ENCODE measurements at places on chromosomes 1 and 21.

GRCh38 chr1:152449661-152450060 lies 35.6 kb upstream of the CRNN start:
- DNase-seq = no peak

DNA sequence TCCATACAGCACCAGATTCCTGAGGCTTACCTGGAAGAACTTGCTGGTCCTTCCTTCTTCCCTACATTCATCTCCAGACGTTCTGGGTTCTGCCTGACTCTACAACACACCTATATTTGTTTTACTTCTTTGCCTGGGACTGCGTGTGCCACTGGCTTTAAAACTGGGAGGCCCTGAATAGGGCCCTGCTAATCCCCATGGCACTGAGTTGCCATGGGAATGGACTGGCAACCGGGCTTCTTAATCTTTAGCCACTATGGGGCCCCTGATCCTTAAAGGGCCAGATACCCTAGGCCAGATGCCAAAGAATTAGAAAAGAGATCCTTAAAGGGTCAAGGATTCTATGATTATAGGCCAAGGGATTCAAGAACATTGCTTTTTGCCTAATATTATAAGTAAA lies 24.4 kb upstream of the CADM3 start:
- DNase-seq = no peak

DNA sequence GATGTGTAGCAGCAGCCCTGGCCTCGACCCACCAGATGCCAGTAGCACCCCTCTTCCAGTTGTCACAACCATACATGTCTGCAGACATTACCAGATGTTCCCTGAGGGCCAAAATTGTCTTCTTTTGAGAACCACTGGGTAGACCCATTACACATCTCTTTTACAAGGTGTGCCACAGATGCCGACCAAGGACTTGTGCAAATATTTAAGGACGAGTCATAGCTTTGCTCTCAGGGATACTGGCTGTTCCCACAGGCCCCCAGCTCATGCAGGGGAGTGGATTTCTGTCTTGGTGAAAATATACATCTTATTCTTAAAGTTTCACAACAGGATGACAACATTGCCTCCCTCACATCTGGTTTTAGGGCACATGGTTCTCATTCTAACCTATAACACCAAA lies 59.4 kb upstream of the ZBTB18 start:
- no peak for DNase-seq

- no peak for DNase-seq
Measured at GRCh38 chr1:92538413-92539061, 51.8 kb upstream of the GFI1 start.

GRCh38 chr1:212549503-212550017 lies 59.0 kb upstream of the ATF3 start:
- no peak for DNase-seq

DNA sequence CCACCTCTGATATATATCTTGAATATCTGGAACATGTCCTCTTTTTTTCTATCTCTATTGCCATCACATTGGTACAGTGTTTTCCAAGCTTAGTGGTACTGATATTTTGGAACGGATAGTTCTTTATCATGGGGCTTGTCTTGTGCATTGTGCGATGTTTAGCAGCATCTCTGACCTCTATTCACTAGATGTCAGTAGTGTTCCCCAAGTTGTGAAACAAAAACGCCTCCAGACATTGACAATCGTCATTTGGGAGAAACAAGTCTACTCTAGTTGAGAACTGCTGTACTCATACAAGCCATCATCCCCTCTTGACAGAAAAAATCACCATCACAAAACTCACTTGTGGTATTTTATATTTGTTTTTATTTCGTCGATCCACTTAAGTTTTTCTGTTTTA lies 79.7 kb upstream of the CHODL start:
- DNase-seq = no peak

GRCh38 chr1:58409336-58409735 lies 137.2 kb downstream of the OMA1 start:
- DNase-seq = no peak

- no peak for DNase-seq
Measured at GRCh38 chr1:184827600-184828368, 73.1 kb upstream of the EDEM3 start.

DNA sequence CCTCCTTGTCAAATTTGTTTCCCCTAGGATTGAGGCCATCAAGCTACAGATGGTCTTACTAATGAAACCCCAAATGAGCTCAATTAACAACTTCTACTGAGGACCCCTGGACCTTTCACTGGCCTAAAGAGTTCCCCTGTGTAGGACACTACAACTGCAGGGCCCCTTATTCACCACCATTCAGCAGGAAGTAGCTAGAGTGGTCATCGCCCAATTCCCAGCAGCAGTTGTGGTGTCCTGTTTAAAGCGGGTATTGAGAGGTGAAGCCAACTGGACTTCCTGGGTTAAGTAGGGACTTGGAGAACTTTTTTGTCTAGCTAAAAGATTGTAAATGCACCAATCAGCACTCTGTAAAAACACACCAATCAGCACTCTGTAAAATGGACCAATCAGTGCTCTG lies 1466.9 kb downstream of the KCNT2 start:
- no peak for DNase-seq

DNA sequence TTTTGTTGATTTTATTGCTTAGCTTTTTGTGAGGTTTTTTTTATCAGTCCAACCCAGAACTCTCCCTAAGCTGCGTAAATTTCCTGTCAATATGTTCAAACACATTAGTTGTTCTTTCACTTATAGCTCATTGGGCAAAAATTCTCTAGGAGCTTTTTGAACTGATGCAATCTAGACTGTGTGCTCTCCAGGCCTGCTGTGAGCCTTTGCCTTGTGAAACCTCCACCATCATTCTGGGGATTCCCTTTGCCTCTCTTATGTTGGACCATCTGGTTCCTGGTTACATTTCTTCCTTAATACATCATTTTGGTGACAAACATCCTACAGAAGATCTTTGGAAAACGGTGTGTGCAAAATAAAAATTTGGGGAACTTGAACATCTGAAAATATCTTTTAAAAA lies 247.2 kb downstream of the LRRC7 start:
- no peak for DNase-seq

DNA sequence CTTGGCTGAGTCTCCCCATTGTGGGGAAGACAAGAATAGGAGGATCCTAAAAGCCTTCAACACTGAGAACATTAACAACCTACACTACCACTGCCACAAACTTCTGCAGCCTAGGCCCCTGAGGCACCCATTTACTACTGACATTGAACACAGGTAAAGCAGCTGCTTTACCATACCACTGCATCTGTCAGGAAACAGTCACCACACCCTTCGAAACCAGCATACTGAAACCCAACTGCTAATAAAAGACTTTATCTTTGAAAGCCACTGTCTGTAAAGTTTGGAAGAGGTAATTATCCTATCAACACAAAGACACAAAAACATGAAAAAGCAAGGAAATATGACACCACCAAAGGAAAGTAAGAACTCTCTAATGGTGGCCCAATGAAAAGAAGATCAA lies 7.4 kb downstream of the IFNAR1 start:
- DNase-seq = no peak

GRCh38 chr21:34205811-34206571 lies 132.6 kb downstream of the MRPS6 start:
- no peak for DNase-seq

GRCh38 chr1:1540090-1540817 lies at the start of gene TMEM240:
Gene TMEM240 (minus strand): TSS chr1:1540624. CDS start chr1:1540346, 278 bp downstream.
- DNase-seq = no peak

GRCh38 chr1:202122639-202123335 lies at the start of gene GPR37L1:
Gene GPR37L1 (plus strand): TSS chr1:202122917. CDS start chr1:202122964, 47 bp downstream.
- no peak for DNase-seq

GRCh38 chr1:155940993-155941844 lies at the start of gene RXFP4:
Gene RXFP4 (plus strand): TSS chr1:155941638. CDS start chr1:155941710, 72 bp downstream.
- DNase-seq = no peak

- DNase-seq = no peak
Measured at GRCh38 chr1:96510391-96510790, 211.2 kb upstream of the PTBP2 start.

DNA sequence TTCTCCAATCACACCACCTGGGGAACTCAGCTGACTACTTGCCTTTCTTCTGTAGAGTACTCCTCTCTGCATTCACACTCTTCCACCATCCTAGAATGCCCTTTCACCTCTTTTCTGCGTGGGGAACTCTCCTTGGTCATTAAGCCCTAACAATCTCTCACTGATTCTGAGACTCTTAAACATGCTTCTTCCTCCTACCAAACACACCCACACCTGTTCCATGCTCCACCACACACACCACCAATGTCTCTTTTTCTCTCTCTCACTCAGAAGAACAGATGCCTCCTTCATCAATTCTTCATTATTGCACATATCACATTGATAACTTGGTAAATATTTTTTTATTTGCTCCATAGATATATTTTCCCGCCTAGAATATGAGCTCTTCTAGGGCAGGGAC lies 53.6 kb downstream of the WARS2 start:
- no peak for DNase-seq

GRCh38 chr1:30706528-30706927 lies 16.9 kb downstream of the MATN1 start:
- DNase-seq = no peak

DNA sequence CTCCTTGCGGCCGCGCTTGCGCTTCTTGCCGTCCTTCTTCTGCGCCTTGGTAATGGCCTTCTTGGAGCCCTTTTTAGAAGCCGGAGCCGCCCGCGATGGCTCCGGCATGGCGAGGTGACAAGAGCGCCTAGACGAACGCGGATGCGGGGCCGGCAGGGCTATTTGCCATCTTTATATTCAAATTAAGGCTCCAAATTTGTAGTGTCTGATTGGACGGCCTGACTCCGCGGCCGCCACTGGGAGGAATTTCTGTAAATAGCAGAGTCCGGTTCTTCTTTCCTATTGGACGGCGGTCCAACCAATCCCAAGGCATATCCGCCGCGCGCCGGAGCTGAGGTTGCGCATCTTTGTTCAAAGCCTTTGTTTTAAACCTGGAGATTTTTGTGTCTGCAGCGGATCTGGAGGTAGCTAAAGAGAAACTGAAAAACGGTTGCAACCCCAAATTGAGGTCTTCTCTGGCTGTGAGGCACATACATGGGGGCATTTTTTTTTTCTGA lies 22.6 kb upstream of the RNF187 start:
- no peak for DNase-seq

DNA sequence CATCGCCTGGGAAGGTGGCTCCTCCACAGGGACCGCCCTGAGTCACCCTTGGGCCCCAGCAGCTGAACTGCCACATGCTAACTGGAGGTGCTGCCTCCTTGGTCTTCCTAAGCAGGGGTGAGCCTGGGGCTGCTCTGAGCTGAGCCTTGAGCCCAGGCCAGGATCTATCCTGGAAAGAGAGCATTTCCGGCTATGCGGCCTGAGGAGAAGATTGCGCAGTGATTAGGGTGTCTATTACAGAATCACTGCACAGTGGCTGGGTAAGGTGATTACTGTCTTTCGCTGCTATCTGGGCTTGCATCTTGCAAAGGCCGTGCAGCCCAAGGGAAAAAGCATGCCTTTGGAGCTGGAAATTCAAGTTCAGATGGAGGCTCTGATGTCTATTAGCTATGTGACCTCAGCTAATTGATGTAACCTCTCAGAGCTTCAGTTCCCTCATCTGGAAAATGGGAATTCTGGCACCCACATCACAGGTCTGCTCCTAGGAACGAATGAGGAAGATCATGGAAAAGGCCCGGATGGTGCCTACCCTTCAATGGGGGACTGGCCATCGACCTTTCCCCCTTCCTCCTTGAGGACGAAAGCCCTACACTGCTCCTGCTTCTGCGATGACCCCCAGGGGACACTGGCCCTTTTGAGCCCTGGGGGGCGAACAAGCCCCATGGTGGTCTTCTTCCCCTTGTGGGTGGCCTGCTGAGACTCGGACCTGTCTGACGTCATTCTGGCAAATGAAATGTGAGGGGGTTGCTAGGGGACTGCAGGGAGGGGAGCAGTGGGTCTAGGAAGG lies 38.0 kb downstream of the GPR161 start:
- DNase-seq = no peak

DNA sequence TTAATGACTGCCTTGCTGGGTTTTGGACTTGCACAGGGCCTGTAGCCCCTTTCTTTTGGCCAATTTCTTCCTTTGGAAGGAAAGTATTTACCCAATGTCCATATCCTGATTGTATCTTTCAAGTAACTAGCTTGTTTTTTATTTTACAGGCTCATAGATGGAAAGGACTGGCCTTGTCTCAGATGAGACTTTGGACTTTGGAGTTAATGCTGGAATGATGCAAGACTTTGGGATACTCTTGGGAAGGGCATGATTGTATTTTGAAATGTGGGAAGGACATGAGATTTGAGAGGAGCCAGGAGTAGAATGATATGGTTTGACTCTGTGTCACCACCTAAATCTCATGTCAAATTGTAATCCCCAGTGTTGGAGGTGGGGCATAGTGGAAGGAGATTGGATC lies 140.1 kb downstream of the C1orf94 start:
- no peak for DNase-seq

DNA sequence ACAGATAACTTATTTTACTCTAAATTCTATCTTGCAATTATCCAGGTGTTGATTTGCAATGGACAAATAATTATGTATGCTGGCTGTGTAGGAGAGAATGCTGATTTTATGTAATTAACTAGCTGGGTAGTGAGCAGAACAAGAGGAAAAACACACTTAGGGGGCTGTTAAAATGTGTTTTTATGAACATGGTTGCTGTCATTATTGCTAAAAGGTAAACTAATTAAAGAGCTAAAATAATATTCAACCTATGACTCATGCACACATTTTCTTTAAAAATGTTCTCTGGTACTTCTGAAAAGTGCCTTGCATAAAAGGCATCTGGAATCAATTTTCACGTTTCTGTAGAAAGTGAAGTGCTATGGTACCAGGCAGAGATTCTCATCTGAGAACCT lies 192.8 kb upstream of the C8B start:
- DNase-seq = no peak

- peak; percentile 1 for DNase-seq
Measured at GRCh38 chr1:1858382-1859086, 32.4 kb downstream of the GNB1 start.

DNA sequence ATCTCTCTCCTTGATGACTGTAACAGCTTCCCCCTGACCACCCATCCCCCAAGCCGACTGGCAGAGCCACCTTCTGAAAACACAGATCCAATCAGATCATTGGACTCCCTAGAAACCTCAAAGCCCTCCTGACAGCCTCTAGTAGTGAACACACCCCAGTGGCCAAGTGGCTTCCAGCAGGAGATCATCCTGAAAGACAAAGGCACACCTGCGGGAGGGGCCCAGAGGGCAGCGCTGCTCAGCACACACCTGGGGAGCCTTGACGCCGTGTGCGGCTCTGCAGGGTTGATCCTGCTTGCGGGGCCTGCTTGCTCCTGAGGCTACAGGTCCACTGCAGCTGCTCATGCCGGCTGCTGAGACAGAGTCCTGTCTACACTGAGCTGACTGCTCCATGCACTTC lies 41.5 kb downstream of the SLC66A1 start:
- no peak for DNase-seq

- no peak for DNase-seq
Measured at GRCh38 chr1:208540724-208541123, 296.5 kb upstream of the PLXNA2 start.

GRCh38 chr1:24540906-24541710 lies 14.8 kb upstream of the NCMAP start:
- no peak for DNase-seq

- DNase-seq = no peak
Measured at GRCh38 chr1:113266788-113267187, 123.5 kb upstream of the MAGI3 start.

- DNase-seq = no peak
Measured at GRCh38 chr1:246147524-246148461, 359.3 kb downstream of the SMYD3 start.
